Activated CD8-positive, alpha-beta memory T cell treated with anti-CD3 and anti-CD28 coated beads for 36 hours (primary cell): ENCODE measurements at places on chromosomes 5 and 9. TPM values are rescaled to one million over a fixed set of nuclear protein-coding genes. Genes with fewer than 3 reads are reported as not detected.

C5orf58 gene
- total RNA-seq = not detected

TEK gene
- total RNA-seq = not detected

GDA gene
- total RNA-seq = not detected

ZNF454 gene
- total RNA-seq = not detected

F2RL2 gene
- not detected for total RNA-seq

TRIP13 gene
- 43.4 TPM for total RNA-seq

INSL6 gene
- not detected for total RNA-seq

RORB gene
- 0.02 TPM for total RNA-seq

CHSY3 gene
- total RNA-seq = not detected

CAPSL gene
- 0.27 TPM for total RNA-seq

HAND1 gene
- total RNA-seq = not detected
